Muscle of leg (tissue), 16 donors: ENCODE measurements at places on chromosomes 1 and 21. TPM values are rescaled to one million over a fixed set of nuclear protein-coding genes. Genes with fewer than 3 reads are reported as not detected.

Gene CREB3L4
- total RNA-seq = 11.7 TPM

Gene AGBL4
- total RNA-seq = 0.13 TPM

Gene RAB13
- 21.5 TPM for total RNA-seq

Gene MRPL9
- 67.7 TPM for total RNA-seq

DNA sequence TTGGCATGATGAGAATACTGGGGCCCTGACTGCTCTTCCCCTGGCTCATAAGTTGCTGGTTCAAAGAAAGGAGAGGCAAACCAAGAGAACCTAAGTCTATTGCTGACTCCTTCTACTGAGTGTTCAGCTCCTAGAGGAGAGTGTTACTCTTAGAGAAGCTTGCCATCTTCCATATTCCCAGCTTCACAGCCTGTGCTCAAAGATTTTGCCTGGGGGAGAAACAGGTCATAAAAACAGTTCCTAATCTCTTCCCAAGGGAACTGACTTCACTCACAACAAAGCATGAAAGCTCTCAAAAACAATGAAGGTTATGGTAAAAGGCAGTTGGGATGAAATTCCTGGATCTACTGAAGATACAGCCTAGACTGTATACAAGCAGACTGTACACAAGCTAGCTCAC is 37.1 kb downstream of the LRRC40 start:
- no peak overlapping the region for H3K27ac ChIP-seq
- DNase-seq = no peak
- no peaks in the 10 kb centered on the region for H3K4me1 ChIP-seq
- no peak overlapping the region for H3K4me3 ChIP-seq

- no peak for DNase-seq
- no peak overlapping the region for H3K27ac ChIP-seq
- peaks cover 3% of the 10 kb centered on the region for H3K36me3 ChIP-seq
- H3K27me3 ChIP-seq = no peaks in the 10 kb centered on the region
- no peaks in the 10 kb centered on the region for H3K4me1 ChIP-seq
These were observed 217.8 kb downstream of the PTPRC start for GRCh38 chr1:198856601-198857000.

- H3K27me3 ChIP-seq = no peaks in the 10 kb centered on the region
- DNase-seq = no peak
- no peak overlapping the region for H3K4me3 ChIP-seq
- H3K4me1 ChIP-seq = peaks cover 7% of the 10 kb centered on the region
- no peaks in the 10 kb centered on the region for H3K36me3 ChIP-seq
These were observed 106.9 kb upstream of the SERBP1 start for GRCh38 chr1:67536957-67537666.

GRCh38 chr1:167681024-167681423 is 40.8 kb upstream of the MPZL1 start:
- peaks cover 3% of the 10 kb centered on the region for H3K36me3 ChIP-seq
- H3K27ac ChIP-seq = peak overlapping the region; percentile 68
- H3K4me1 ChIP-seq = peaks cover 48% of the 10 kb centered on the region

- H3K27me3 ChIP-seq = peaks cover 73% of the 10 kb centered on the region
- DNase-seq = no peak
- no peaks in the 10 kb centered on the region for H3K36me3 ChIP-seq
These were observed at the start of gene PRKCZ for GRCh38 chr1:2049718-2050431. Gene PRKCZ, plus strand, starts transcription at chr1:2050411. Its CDS starts 220 bp downstream, at chr1:2050631.

GRCh38 chr1:204617256-204618147 is 68.0 kb downstream of the LRRN2 start:
- no peaks in the 10 kb centered on the region for H3K36me3 ChIP-seq
- H3K27me3 ChIP-seq = peaks cover 2% of the 10 kb centered on the region
- no peak overlapping the region for H3K27ac ChIP-seq
- DNase-seq = no peak
- no peak overlapping the region for H3K4me3 ChIP-seq
